ENCODE measurements at places on chromosomes 13 and 19.

- DNase-seq: peak; percentile 99
Measured at GRCh38 chr19:18364826-18365528, 21.0 kb upstream of the GDF15 start.

DNA sequence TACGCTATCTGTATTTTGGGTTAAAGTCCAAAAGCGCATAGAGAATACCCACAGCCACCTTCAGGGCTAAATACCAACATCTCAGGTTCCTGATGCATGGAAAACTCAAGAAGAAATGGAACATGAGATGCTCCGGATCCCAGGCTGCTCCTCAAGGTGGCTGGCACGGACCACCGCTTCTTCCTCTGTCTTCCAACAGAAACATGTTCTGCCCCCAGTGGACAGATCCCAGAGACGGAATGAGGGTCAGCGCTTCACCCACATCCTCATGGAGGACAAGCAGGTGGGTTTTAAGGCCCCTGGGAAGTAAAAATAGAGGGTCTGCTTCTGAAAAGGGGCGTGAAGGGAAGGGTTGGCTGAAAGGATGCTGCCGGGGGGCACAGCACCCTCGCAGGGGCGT lies 17.3 kb downstream of the COL4A1 start:
- DNase-seq: no peak

DNA sequence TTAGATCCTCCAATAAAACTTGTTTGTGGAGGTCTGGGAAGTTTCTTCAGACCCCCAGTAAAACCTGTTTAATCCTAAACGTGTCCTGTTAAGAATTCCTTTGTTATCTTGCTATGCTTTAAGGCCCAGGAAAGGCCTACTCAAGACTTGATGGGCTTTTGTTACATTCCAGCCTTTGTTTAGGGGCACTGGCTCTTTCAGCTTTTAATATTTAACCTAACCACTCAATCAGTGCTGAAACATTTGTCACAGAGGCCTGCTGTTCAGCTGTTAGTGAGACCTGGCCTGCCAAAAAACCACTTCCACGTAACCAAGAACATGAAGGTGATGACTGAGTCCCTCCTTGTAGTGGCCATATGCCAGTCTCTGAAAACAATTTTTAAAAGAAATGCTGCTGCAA lies 41.7 kb downstream of the PCDH17 start:
- DNase-seq: peak; percentile 81

DNA sequence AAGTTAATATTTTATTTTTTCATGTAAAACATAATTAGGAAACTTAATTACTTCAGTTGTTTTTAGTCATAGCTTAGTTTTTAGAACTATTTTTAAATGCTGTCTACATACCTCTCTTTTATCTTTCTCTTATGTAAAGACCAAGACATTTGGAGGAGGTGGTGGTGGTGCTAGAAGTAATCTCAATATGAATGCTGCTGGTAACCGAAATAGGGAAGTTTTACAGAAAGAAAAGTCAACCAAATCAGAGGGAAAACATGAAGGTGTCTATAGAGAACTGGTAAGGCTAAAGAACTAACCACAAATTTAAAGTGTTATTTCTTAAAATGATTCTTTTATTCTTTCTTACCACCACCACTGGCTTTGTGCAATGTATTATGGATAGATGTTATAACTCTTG lies 97.3 kb downstream of the TDRD3 start:
- DNase-seq: no peak

GRCh38 chr13:26965952-26966700 lies 205.5 kb downstream of the USP12 start:
- no peak for DNase-seq

GRCh38 chr13:26051657-26052311 lies at the start of gene SHISA2:
Gene SHISA2 (minus strand): TSS chr13:26052016. CDS start chr13:26050975, 1,041 bp downstream.
- peak; percentile 71 for DNase-seq

GRCh38 chr13:108315991-108316390 lies 46.5 kb downstream of the TNFSF13B start:
- no peak for DNase-seq

DNA sequence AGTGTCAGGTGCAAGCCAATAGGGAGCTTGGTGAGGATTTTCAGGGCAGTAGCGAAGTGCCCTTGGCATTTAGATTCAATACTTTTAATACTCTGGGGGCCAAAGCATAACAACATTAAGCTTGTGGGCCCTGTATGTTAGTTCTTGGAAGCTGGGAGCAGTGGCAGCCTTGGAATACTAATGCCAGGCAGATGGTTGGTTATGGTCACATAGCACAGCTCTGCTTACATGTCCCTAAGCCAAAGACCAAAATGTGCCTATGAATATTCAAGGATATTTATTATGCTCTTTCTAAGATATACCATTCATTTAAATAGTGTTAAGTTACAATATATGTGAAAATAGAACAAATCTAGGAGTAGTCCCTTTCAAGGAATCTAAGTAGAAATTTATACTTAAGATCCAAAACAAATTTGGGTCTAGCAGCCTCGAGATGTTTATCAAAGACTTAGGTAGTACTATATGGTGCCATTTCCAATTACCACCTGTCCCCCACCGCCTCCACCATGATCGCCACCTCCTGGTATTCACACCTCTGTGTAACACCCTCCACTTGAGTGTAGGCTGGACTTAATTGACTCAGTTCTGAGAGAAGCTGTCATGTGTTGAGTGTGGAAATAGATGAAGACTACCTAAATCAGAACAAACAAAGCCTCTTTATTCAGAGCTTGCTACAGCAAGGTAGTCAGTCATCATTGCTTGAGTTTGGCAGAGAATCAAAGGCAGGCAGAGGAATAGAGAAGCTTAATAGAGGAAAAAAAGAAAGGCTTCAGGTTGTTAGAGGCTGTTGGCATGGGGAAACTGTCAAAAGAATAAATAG lies 261.0 kb downstream of the GPC5 start:
- peak; percentile 34 for DNase-seq

DNA sequence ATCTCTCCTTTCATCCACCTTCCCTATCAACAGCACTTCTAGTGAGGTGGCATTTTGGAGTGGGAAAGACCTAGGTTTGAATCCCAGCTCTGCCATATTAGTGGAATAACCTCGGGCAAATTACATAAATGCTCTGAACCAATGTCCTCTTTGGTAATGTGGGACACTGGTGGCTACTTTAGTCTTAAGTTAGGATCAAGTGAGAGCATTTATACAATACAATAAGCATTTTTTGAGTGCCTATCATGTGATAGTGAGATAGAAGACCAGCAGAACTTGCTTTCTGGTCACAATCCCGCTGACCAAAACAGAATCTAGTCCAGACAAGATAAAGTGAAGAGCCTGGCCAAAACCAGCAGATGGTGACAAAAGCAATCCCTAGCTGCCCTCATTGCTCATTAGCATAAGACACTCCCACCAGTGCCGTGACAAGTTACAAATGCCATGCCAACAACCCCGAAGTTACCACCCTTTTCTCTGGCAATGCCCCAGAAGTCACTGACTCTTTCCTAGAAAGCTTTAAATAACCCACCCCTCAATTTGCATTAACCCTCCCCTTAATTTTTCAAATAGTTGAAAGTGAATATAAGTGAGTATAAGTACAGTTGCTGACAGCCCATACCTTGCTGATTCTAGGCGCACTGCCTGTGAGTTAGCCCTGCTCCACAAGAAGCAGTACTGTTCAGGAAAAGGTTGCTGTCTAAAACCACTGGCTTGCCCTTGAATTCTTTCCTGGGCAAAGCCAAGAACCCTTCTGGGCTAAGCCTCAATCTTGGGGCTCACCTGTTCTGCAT lies 28.9 kb upstream of the KPNA3 start:
- DNase-seq: no peak

GRCh38 chr19:35100588-35101533 lies 14.8 kb upstream of the FXYD3 start:
- DNase-seq: no peak

DNA sequence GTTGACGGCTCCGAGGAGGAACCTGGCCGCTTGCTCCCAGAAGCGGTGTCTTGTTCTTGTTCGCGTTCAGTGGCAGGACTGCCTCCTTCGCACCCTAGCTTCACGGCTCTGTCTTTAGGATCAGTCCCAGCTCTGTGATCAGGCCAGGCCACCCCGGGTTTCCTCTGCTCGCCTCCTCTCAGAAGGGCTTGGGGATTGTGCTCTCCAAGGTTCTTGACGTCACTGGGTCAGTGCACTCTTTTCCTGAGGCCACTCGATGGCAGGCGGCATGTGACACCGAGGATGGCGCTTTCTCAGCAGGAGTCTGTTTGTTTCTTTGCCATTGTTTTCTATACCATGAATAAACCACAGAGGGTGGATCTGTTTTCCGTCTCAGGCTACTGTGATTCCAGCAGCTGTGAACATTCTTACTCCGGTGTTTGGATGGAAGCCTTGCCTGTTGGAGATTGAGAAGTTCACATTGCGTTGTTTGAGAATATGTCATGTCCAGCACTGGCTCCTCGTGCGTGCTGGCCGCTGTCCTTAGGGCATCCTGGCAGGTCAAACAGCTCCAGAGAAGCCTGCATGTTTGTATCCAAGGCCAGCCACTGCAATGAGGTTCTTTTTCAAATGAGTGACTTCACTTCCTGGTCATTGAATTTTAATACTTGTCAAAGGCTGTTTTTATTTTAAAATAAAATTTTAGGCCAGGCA lies 44.5 kb downstream of the SLC7A9 start:
- peak; percentile 30 for DNase-seq

DNA sequence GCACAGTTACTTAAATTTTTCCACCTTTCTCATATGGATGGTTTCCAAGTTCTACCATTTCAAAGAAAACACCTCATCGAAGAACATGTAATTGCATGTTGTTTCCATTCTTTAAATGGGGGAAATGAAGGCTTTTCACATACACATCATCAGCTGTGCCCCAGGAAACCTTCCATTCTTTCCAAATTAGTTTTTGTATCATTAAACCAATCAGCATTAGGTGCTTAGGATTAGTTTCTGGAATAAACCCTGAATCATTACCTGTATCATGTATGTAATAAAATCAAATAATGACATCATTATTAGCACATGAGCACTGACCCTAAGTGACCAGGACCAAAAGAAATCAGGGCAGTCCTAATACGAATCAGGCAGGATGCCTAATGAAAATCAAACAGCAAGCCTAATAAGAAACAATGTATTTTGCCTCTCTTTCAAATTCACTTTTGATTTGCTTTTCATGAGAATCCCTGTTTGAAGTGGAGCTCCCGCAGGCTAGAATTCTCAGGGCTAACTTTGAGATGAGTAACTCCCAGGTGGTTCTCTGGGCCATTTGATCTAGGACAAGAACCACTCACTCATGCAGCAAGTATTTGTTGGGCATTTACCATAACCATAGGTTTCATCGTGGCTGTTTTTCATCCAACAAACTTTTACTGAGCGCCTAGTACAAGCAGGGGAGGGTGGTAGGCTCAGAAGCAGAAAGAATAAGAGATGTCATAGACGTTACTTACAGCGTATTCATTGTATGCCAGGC lies 89.2 kb downstream of the MZT1 start:
- DNase-seq: peak; percentile 48

GRCh38 chr19:6415591-6416190 lies 8.9 kb downstream of the KHSRP start:
- DNase-seq: no peak

GRCh38 chr19:2992958-2993357 lies 15.6 kb downstream of the TLE6 start:
- DNase-seq: no peak

DNA sequence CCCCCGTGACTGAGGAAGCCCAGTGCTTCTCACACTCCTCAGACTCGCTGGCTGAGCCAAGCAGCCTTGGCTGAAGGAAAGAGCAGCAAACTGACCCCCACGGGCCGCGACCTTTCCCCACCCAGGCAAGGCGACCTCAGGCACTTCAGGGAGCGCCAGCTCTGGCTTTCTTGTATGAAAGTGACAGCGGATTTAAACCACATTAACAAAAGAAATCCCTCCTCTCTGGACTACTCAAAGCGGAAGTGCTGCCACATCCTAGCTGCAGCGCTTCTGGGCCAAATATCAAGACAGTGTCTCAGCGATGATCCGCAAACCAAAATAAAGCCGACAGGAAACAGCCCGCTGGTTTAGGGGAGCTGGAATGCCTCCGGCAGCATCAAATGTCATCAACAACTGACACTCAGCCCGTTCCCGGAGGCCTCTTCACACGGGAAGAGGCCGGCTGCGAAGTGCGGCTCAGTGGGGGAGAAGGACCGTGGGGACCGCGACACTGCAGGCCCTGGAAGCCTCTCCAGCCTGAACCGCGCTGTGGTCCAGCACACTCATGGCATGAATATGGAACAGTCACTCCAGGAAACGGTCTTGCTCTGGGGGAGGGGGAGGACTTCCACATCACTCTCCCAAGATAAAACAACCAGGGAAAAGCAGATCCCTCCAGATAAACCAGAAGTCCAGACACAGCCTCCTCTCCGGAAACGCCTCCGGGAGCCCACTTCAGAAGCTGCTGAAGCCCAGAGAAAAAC lies 1.4 kb downstream of the RASA3 start:
- DNase-seq: peak; percentile 90

GRCh38 chr13:101916775-101917474 lies 464.4 kb downstream of the ITGBL1 start:
- no peak for DNase-seq

DNA sequence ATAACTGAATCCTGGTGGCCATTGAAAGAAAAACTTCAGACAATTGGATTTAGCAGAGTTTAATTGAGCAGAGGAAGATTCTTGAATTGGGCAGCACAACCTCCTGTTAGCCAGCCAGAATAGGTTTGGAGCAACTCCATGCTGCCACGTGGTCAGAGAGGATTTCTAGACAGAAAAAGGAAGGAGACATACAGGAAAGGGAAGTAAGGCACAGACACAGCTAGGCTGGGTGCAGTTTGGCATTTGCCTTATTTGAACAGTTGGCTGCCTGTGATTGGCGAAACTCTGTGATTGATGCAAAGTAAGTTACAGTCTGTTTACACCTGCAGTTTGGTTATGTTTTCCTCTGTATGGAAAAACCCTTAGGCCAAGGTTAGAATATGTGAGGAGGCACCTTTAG lies 85.8 kb upstream of the SPATA13 start:
- no peak for DNase-seq

DNA sequence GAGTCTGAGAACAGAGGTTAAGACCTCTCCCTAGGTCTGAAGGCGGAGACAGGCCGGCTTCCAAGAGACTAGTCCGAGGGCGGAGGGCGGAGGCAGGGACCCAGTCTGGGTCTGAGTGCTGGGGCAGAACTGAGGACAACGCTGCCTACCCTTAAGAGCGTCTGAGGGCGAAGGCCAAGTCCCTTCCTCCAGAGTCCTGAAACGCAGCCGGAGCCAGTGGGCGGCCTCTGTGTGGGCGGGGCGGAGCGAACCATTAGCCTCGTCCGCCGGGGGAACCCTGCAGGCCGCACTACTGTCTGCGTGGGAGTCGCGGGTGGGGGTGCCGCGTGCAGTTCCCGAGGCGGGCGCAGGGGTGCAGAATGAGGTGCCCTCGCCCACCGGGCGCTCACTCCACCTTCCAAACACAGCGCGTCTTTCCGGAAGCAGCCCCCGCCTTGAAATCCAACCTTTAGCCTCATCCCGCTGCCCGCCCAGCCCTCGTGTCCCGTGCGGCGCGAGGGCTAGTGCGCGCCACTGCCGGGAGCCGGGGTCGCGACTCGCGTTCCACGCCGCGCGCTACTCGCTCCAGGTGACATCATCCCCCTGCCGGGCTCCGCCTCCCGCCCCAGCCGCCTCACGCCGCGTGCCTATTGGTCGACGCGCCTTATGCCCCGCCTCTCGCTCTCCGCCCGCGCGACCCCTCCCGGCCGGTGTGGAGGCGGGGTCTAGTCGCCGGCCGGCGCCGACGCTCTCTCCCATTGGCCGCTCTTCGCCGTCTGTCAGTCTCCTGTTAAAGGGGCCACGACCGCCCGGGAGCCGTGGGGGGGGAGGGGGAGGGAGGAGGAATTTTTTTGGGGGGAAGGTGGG lies at the start of gene C19orf73:
TSS of gene C19orf73 (minus strand) at position 579 of the 846 bp plus-strand sequence. CDS start at position 458, 121 bp downstream.
- peak; percentile 95 for DNase-seq

GRCh38 chr19:3138268-3138667 lies 2.4 kb downstream of the GNA15 start:
- no peak for DNase-seq

- peak; percentile 99 for DNase-seq
Measured at GRCh38 chr19:56507446-56508289, at the start of gene ZNF471. Gene ZNF471 (plus strand): TSS chr19:56507855. CDS start chr19:56511572, 3,717 bp downstream.
